ENCODE measurements at places on chromosomes 6 and 20.

DNA sequence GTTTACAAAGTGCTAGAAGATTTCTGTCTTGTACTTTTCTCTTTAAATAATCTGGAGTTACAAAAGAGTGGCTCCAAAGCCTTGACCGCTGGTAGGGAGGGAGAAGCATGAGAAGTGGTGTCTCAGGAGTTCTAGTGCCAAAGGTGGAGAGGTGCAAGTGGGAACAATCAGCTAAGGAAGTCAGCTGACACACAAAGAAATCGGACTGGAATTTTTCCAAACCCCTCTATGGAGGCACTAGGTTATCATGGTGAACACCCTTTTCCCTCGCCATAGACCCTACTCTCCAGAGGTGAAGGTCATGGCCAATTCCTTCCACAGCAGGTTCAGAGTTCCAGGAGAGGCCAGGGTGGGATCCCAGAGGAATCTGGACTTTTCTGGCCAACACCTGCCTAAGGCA, 14.8 kb downstream of the PLAGL2 start:
- DNase-seq: no peak

- DNase-seq: no peak
These were observed 4.1 kb downstream of the TMEM239 start for GRCh38 chr20:2820084-2820895.

GRCh38 chr20:47799116-47799715, 13.9 kb upstream of the SULF2 start:
- DNase-seq: no peak

DNA sequence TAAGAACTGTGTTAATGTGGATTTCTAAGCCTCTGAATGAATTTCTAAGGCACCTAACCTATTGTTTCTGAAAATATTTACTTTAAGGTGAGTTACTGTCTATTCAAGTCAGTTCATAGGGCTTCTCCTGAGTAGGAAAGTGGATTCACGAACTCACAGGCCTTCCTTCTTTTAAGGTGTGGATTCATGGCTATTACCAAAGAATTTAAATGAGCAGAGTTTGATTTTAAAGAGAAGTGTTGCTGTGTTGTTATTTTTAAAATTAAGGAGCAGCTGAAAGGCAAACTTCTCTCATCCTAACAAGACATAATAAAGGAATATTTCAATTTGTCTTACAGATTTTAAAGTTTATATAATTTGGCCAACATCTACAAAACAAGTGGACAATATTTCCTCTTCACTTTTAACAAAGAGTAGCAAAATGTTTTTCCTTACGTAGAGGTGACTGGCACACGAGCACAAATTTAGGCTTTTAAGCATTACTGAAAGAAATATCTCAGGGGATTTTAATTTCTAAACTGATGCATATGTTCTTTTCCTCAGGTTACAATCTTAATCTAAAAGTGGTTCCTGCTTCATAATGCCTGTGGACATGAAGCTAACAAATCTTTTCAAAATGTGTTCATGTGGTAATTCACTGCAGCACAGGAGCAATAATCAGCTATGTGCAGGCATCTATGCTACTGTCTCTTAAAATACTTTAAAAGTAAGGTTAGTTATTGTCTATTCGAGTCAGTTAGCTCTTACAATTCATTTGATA, 602 bp upstream of the TSPYL4 start:
- DNase-seq: no peak

DNA sequence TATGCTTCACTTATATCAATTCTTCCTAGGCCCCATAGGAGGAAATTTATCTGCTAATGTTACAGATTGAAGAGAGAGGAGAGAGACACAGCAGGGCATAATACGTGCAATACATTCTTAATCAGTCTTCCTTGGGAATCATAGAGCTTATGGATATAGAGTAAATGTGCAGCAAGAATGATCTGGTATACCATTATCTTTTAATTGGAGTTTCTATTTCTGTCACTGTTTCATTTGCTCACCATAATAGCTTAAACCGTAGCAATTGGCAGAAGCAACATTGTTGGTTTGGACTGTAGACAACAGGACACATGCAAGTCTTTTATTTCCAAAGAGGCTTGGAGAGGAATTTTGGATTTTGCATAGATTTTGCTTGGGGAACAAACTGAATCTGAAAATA, 68.1 kb upstream of the PCSK2 start:
- no peak for DNase-seq

- no peak for DNase-seq
These were observed 59.4 kb upstream of the PTGIS start for GRCh38 chr20:49627329-49627761.

DNA sequence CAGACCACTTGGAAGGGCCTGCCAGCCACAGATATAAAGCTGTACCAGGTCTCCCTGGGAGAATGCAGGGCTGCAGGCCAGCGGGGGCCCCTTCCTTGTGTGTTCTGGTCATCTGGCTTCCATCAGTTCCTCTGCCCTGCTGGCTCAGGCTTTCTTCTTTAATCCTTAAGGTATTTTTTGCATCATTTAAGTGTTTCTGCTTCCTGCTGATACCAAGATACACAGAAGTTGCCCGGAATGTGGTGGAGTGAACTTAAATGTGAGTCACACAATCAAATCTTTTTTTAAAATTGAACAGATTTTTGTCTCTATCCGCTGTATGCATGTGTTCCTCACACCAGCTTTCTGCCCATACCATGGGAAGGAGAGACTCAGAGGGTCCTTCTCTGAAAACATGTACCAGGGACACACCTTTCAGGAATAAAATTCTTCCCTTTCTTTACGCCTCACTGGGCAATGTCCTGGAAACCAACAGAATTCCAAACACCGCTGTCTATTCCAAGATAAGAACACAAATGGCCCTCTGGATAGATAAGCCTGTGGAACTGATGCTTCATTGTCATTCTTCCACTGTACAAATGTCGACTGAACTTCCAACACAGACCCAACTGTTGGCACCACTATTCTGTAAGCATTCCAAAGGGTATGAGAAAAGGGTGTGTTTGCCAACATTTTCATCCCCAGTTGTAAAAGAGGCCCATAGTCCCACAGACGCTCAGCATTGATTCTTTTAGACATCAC, 206.2 kb upstream of the MYLIP start:
- no peak for DNase-seq

- DNase-seq: no peak
These were observed 13.2 kb downstream of the FAM229B start for GRCh38 chr6:112100561-112100960.

- DNase-seq: no peak
These were observed 35.6 kb upstream of the LAMP5 start for GRCh38 chr20:9478771-9479170.

- no peak for DNase-seq
These were observed 183.4 kb upstream of the FBXL4 start for GRCh38 chr6:99130897-99131873.

DNA sequence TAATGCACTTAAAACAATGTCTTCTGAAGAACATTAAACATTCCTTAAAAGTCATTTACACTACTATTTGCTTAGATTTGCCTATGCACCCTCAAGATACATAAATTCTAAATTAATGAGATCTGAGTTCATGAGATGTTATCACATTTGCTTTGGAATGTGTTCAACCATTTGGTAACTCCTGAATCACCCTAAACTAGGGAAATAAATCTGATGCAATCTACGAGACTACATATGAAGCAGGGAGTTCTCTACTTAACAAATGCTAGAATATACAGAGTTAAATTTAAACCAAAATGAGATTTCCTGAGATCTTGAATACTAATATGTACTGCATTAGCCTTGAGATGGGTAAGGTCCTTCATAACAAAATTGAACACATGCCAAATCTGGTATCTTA, 170.1 kb downstream of the CLIC5 start:
- no peak for DNase-seq

DNA sequence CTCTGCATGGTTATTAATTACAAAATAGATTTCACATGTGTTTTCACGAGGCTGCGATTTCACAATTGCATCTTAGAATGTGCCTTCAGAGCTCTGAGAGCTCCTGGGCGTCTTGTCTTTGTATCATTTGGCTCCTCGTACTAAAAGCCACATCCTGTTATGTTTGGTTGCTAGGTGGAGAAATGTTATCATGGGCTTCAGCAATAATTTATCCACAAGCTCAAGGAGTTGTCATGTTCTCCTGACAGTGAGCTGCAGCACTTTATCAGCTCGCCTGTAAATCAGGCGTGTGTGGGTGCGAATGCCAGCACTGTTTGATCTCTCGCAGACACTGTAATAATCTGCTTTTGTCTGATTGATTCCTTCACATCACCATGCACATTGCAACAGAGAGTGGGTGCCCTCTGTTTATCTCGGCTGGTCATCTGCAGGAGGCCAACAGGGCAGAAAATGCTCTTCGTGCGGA, 218.6 kb upstream of the ZFP64 start:
- peak; percentile 48 for DNase-seq

GRCh38 chr20:24149881-24150307, 161.3 kb upstream of the GGTLC1 start:
- no peak for DNase-seq

- DNase-seq: no peak
These were observed 250.3 kb downstream of the TTLL2 start for GRCh38 chr6:167575158-167575696.

- DNase-seq: no peak
These were observed 61.8 kb downstream of the LMBRD1 start for GRCh38 chr6:69735027-69735426.

DNA sequence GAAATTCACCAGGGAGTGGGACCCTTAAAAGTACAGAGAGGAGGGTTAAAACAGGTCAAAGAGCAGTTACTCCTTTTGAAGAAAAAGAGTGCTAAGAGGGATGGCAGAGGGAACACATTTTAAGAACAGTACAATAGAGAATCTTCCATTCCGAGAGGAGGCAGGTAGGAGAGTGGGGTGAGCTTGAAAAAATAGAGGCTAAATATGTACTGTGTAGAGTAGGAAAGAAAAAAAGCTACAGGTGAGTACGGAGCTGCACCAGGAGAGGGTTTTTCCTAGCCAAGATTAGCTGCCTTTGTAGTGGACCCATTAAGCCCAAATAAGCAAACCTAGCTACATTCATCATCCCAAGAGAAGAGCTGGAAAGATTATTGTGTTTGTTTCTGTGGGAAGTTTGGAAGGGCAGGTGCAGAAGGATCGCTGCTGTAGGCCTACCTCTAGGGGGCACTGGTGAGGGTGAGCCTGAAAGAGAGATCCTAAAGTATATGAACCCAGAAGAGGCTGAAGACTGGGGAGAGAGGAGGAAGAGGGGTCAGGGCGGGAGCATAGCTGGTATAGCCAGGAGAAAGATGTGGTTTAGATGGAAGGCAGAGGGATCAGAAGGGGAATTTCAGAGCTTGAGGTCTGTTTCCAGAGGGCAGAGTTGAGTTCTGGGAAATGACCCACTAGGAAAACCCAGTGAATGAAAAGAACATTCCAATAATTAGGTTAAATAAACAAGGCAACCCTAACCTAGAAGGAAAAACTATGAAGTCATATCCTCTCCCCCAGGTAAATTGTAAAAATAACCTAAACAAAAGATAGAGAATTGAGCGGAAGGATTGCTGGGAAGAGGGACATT, 50.2 kb upstream of the HINT3 start:
- peak; percentile 60 for DNase-seq

- DNase-seq: no peak
These were observed 942.5 kb upstream of the CITED2 start for GRCh38 chr6:140316966-140317365.

- no peak for DNase-seq
These were observed 82.2 kb downstream of the CDYL start for GRCh38 chr6:4858194-4859015.

GRCh38 chr6:45031601-45032000, 296.5 kb upstream of the RUNX2 start:
- DNase-seq: no peak

GRCh38 chr20:35491823-35492222, 36.4 kb downstream of the CEP250 start:
- DNase-seq: no peak

DNA sequence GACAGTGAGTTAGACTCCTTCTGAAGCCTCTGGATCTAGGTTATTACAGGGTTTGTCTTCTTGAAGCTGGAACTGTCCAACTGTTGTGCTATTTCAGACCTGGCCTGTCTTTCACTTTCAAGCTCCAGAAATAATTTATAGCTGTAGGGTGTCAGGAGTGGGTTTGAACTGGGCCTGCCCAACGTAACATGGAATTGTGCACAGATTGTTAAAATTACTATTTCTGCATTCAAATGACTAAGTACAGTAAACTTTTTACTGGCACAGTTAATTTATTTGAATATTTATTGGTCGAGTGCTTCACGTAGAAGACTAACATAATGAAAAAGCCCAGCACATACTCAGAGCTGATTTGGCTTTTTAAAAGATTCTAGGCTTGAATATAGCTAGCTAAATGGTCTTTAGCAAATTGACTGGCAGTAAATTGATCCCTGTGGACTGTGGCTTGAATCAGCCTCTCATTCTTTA, 74.3 kb downstream of the ARID1B start:
- no peak for DNase-seq

DNA sequence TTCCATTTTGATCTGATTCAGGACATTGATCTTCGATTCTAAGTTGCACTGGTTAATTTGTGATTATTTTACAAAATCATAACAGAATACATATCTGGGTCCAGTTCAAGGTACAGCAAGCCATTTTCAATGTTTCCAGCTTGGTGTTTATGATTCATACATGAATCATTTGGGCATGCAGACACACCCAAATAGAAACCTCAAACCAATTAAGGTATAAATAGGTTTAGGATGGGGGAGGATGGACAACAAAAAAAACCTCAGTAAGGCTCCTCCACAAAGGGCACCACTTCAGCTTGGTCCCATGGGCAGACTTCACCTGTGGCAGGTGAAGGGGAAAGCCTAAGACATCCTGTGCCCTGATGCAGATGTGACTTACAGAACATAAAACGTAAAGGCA, 192.7 kb downstream of the KHDC1L start:
- DNase-seq: no peak

- no peak for DNase-seq
These were observed 44.3 kb downstream of the CTCFL start for GRCh38 chr20:57480444-57481160.

GRCh38 chr6:106746652-106747051, 117.3 kb downstream of the QRSL1 start:
- no peak for DNase-seq

- DNase-seq: no peak
These were observed 723.6 kb upstream of the FLRT3 start for GRCh38 chr20:15061061-15061430.

GRCh38 chr6:107816818-107817217, 7.3 kb downstream of the SCML4 start:
- DNase-seq: no peak

DNA sequence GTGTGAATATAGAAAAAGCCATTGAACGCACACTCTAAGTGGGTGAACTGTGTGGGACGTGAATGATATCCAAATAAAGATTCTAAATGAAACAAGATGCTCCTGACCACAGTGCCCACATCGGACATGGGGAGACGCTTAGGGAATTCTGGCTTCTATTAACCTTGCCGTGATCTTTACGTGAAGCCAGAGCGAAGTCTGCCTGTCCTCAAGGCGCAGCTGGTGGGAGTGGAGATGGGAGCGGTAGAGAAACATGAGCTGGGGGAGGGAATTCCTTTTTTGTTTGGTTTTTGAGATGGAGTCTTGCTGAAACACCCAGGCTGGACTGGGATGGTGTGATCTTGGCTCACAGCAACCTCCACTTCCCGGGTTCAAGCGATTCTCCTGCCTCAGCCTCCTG, 46.0 kb downstream of the VSTM2L start:
- DNase-seq: no peak
